ENCODE measurements at places on chromosomes 2 and 18.

- DNase-seq, result no peak
These were observed 188.4 kb downstream of the KCNS3 start for GRCh38 chr2:18066894-18067293.

- no peak for DNase-seq
These were observed 248.7 kb upstream of the ATP5MC3 start for GRCh38 chr2:175430236-175430635.

DNA sequence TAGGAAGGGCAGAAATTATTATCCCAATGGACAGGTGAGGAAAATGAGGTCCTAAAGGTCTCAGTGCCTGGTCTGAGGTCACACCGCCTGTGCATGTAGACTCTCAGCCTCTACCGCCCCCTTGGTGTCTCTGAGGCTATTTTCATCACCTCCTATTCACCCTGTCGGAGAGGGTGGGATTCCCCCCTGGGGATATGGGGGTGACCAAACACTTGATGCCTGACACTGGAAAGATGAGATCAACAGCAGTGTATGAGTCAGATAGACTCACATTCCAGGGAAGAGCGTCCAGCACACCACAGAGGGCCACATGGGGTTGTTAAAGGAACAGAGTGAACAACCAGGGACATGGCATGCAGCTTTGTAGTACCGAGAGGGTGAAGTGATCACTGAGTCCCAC, 199.7 kb downstream of the SMAD2 start:
- no peak for DNase-seq

DNA sequence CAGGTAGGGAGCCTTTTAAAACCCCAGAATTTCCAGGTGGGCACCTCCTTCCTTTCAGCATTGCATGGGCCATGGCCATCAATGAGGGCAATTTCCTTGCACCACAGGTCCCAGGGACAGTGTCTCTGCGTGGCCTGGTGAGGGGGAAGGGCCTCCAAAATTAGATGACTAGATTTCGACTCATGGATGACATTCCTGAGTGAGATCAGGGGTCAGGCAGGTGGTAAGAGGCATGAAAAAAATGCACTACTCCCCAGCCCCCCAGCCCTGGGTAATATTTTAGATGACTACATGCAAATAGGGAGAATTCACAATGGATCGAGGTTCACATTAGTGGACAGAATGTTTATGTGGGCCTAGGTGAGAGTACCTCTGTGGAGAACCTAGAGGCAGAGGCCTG, 19.0 kb upstream of the IGFBP5 start:
- no peak for DNase-seq

GRCh38 chr18:39454866-39455265, 1889.3 kb upstream of the CELF4 start:
- DNase-seq, result no peak

GRCh38 chr2:165238295-165238694, 919 bp upstream of the SCN2A start:
- DNase-seq, result no peak

DNA sequence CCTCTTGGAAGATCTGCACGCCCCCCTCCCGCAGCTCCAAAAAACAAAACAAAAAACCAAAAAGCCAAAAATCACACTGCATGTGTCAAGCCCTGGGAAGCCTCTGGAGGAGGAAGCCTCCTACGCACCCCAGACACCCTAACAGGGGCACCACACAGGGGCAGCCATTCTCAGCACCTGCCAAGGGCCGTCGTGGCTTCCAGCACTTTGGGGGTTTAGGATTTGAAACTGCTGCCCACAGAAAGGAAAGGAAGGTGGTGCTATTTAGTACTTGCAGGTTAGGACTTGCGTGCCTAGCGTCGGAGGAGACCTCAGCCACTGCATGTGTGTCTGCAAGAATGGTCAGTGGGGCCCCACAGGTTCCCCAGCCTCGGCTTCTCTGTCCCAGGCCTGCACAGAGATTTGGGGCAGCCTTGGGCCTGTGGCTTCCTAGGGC, 419 bp upstream of the GPR55 start:
- DNase-seq, result no peak

GRCh38 chr2:134268265-134268664, 14.4 kb downstream of the MGAT5 start:
- no peak for DNase-seq

- no peak for DNase-seq
These were observed 211.7 kb downstream of the CLIP4 start for GRCh38 chr2:29326926-29327325.

DNA sequence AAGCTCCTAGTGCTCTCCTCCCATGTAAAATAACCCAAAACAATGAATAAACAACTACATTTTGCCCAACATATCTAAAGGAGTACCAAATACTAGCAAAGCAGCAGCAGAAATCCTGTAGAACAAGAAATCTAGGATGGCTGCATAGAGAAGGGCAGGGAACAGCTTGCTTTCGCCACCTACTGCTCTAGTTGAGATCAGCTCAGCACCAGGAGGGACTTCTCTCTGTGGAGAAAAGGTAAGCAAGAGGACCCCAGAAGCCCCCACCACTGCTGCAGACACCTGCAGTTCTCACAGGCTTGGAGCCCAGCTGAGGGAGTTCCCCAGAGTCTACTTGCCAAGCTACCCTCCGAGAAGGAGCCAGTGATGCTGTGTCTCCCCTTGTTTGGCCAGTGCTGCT, 243.0 kb upstream of the CHST9 start:
- DNase-seq, result no peak

DNA sequence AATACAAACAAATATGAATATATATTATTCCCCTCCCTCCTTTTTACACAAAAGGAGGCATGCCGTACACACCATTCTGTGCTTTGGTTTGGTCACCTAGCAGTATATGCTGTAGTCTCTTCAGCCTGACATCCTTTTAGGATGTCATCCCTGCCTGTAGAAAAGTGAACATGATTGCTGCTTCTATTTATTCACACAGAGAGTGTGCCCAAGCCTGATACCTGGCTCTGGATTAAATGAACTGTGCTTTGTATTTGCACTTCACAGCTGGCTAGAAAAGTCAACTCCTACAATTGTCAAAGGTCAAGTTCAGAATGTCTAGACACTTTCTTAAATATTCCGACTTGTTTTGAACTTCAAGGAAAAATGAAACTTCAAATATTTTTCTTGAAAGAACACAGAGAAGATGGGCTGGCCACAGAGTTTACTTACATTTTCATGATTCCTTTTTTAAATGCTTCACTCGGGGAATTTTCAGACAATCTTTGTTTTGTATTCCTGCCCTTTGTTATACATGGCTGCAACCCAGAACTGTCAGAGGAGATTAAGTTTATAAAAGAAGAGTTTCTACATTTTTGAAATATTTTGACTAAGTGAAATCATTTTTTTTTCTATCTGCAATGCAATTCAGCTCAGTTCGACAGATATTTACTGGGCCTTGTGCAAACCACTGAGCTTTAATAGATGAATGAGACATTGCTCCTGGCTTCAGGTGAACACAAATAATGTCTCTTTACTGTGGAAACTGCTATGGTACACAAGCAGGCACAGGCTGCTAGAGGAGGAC, 33.5 kb downstream of the DAPL1 start:
- DNase-seq, result no peak

DNA sequence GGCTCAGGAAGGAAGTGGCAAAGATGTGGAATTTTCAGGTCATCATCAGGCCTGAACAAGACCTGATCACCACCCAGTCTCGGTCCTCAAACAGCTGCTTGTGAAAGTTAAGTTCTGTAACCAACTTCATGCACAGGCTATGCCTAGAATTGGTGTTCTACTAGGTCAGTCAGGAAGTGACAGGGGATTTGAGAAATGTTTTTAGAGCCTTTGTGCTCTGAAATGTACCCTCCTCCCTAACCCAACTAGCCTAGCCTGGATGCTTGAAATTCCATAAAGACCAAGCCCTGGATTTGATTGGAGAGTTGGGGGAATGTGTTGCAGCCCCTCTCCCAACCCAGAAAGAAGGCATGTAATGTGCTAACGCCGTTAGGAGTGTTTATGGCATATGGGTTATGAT, 63.3 kb downstream of the TGOLN2 start:
- no peak for DNase-seq

DNA sequence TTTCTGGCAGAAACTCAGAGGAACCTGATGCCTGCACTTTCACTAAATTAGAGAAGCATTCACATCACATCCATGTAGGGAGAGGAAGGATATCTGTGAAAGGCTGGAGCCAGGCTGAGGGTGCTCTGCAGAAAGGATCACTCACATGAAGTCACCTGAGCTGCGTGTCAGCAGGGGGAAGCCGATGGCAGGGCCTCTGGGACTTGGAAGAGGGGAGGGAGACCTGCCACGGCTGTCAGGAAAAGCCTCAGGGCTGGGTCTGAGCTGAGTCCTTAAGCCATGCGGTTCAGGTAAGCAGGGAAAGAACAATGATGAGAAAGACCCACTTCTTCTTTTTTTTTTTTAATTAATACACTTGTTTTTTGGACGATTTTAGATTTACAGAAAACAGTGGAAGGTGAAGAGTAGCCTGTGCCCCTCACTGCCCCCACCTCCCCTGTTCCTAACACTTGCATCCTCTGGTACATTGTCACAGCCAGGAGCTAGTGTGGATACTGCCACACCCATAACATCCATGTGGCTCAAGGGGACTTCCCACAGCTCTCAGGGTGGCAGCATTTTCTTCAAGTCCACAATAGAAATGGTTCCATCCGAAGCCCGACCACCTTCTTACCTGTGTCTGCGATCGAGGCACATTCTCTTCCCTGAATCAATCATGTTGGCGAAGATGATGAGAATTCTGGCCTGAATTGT, 156.5 kb upstream of the TPO start:
- no peak for DNase-seq

GRCh38 chr18:3328532-3328931, 66.6 kb downstream of the MYL12B start:
- no peak for DNase-seq

DNA sequence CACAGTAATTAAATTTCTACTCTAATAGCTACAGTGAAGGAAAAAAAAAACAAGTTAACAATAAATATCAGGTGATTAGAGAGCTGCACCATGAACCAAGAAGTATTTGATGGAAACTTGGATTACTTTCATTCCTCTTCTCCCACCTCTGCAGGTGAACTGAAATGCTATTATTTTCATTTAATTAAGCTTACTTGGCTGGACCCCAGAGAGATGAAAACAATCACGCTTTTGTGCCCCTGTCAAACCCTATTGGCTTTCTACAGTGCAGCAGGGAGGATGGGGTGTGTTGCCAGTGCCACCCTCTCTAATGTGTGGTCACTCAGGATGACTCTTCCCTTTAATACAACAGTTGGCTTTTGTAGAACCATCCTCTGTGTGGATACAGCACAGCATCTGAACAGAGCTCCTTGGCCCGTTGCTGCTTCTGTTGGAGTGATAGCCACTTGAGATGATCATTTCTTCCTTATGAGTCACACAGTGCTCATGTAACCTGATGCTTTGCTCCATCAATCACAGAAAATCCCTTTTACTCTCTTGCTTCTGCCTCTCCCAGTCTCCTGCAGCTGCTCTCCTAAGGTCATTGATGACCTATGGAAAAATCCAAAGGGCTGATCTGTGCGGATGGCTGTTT, 5.5 kb upstream of the ARL4C start:
- no peak for DNase-seq

- DNase-seq, result no peak
These were observed 12.1 kb upstream of the MAPRE2 start for GRCh38 chr18:35029103-35029502.

- no peak for DNase-seq
These were observed 29.0 kb downstream of the SERPINB5 start for GRCh38 chr18:63505566-63506335.

- DNase-seq, result no peak
These were observed 11.6 kb downstream of the TRAPPC8 start for GRCh38 chr18:31931163-31931885.

DNA sequence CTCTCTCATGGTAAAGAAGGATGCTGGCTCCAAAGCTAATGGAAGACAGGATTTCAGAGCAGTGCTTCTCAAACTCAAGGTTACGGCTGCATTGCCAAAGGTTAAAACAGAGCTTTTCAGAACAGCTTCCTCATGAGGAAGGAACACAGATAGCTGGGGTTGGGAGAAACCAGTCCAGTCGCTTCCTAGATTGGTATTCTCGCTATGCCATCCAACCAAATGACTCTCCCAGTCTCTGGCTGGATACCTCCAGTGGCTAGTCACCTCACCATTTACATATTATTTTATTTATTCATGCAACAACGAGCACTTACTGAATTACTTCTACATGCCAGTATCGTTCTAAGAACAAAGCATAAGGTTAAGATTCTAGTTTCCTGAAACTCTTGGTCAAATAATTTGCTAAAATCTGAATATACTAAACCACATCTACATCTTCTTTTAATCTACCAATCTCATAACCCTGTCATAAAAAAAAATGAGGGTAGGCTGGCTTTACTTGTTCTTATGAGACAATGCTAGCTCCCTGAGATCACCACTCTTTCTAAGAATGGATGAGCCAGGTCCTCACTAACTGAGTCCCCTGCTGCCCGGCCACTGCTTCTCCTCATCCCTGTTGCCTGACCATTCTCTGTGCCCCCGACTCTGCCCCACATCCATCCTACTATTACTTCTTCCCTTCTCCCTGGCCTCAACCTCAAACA, 20.4 kb downstream of the KDSR start:
- DNase-seq, result no peak

DNA sequence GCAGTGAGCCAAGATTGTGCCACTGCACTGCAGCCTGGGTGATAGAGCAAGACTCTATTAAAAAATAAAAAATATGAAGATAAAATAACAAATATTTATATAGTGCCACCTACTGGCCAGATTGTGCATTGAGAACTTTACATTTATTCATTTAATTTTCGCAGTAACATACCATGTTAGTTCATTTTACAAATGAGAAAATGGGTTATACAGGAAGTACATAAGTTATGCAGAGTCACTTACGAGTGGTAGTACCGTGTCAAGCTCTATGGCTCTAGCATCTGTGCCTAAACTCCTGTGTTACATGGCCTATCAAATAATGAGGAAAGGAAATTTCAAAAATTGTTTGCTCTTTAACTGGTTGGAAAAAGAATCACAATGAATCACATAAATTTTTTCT, 27.9 kb downstream of the RIF1 start:
- DNase-seq, result no peak

- no peak for DNase-seq
These were observed 531.5 kb upstream of the SALL3 start for GRCh38 chr18:78448106-78448505.

GRCh38 chr2:177400337-177400923, 7.9 kb downstream of the AGPS start:
- no peak for DNase-seq

DNA sequence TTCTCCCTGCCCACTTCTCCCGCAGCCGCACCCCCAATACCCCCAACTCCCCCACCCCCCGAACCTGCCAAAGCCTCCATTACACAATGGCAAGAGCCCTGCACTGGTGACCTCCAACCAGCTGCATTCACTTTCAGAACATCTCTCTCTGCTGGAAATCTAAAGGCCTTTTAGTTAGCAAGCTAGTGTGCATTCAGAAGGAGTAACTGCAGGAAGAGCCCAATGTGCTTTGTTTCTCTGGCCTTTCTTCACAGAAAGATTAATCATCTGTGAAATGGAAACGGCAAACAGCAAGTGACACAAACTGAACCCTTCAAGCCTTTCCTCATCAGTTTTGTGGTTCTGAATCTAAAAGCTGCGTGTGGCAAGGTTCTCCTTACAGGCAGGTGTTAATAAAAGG, 124.2 kb downstream of the OLA1 start:
- no peak for DNase-seq
